ENCODE measurements at places on chromosomes 7 and 10.

DNA sequence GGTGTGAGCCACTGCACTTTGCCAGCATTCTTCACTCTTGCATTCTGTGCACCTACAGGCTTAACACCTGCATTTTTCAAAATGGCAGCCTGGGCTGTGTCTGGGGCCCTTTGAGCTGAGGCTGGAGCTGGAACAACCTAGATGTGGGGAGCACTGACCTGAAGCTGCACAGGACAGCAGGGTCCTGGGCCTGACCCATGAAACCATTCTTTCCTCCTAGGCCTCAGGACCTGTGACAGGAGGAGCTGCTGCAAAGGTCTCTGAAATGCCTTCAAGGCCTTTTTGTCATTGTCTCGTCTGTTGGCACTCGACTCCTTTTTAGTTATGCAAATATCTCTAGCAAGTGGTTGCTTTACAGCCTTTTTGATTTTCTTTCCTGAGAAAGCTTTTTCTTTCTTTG lies 82.3 kb downstream of the INPP5A start:
- DNase-seq: no peak

GRCh38 chr7:99121496-99122021 lies 22.3 kb downstream of the SMURF1 start:
- DNase-seq: no peak

DNA sequence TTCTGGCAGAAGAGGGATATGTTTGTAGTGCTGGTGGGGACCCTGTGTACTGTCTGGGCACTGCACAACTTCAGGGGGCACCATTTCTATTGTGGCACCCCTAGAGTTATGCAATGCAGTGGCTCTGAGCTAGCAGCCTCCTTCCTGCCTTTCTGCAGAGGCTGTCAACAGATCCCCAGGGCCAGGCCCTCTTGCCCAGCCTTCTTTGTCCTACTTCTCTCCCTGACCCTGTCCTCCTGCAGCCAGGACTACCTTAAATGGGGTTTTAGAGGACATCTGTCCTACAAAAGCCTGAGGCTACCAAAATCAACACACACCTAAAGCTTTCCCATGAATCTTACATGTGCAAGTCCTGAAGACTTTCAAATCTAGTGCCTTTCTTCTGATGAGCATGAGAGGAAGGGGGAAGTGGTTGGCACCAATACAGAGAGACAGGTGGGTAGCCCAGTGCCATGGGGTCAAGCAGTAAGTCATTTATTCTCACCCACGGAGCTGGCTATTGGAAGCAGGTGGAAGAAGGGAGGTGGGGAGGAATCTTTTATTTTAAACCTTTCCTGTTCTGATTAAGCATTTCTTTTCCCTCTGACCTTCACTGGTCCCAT lies 2.4 kb downstream of the SPOCK2 start:
- no peak for DNase-seq

DNA sequence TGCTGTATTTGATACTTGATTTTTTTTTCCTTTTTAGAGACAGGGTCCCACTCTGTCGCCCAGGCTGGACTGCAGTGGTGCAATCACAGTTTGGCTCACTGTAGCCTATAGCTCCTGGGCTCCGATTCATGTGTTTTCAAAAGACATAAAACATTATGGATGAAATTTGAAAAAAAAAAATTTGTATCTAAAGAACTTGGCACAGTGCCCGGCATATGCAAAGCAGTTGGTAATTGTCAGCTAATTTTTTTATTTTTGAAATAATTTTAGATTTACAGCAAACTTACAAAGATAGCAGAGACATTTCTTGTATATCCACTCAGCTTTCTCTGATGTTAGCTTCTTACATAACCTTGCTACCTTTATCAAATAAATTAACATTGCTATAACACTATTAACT lies 20.3 kb upstream of the SAMD8 start:
- no peak for DNase-seq

- DNase-seq: no peak
Observed at GRCh38 chr10:16856567-16856966, 39.3 kb upstream of the RSU1 start.

GRCh38 chr10:62648921-62649320 lies 155.6 kb upstream of the ADO start:
- DNase-seq: no peak

- DNase-seq: no peak
Observed at GRCh38 chr10:7969623-7970022, 84.9 kb upstream of the GATA3 start.

GRCh38 chr10:123518765-123519164 lies 147.4 kb upstream of the GPR26 start:
- no peak for DNase-seq
